ENCODE measurements at places on chromosomes 2 and 18. TPM values are rescaled to one million over a fixed set of nuclear protein-coding genes. Genes with fewer than 3 reads are reported as not detected.

Gene ERFE
- total RNA-seq: 7.8 TPM

Gene ABHD1
- total RNA-seq: 1.3 TPM

Gene CHST10
- 17.4 TPM for total RNA-seq

Gene KCNS3
- total RNA-seq: 1.1 TPM

Gene CLEC4F
- total RNA-seq: not detected

Gene PPIG
- total RNA-seq: 46.5 TPM

Gene KCNJ3
- total RNA-seq: not detected

Gene CPS1
- total RNA-seq: 6.2 TPM

All from A549 treated with RU486 at 1 μM for 4 hours (cell line).